Lung microvascular endothelial cell (primary cell): ENCODE measurements at places on chromosomes 13 and 19.

DNA sequence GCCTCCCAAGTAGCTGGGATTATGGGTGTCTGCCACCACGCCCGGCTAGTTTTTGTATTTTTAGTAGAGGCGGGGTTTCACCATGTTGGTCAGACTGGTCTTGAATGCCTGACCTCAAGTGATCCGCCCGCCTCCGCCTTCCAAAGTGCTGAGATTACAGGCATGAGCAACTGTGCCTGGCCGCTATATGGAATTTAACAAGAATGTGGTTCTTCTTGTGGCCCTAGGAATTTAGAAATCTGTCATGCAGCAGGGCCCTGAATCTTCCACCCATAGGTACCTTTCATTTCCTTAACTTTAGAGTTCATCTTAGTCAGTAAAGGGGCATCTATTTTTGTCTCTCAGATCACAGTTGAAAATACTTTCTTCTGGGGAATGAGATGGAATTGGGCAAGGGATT lies 25.6 kb upstream of the NDFIP2 start:
- no peak for DNase-seq

DNA sequence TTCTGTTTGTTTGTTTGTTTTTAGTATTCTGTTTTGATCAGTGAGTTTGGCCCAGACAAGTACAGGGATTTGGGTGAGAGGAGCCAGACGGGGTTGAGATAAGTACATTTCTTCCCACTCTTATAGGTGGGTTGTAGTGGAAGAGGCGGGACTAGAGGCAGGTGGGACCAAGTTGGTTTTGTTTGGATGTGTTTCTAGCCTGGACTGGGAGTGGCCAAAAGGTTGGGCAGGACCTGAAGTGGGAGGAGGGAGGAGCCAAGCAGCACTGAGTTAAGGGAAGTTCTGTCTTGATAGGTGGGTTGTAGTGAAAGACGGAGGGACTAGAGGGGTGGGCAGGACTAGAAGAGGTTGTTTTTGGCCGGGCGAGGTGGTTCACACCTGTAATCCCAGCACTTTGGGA lies 9.0 kb downstream of the DNASE2 start:
- no peak for DNase-seq

GRCh38 chr19:8631425-8631819 lies 989 bp downstream of the NFILZ start:
- DNase-seq: no peak

- no peak for DNase-seq
These were observed 761.5 kb downstream of the PCDH9 start for GRCh38 chr13:66468656-66469055.

GRCh38 chr19:29645911-29646310 lies 19.4 kb upstream of the PLEKHF1 start:
- DNase-seq: no peak

GRCh38 chr13:23753458-23753857 lies 135.7 kb downstream of the MIPEP start:
- DNase-seq: peak; percentile 61
